Activated T-cell treated with anti-CD3 and anti-CD28 coated beads for 1 hour (primary cell): ENCODE measurements at places on chromosomes 7 and 10.

DNA sequence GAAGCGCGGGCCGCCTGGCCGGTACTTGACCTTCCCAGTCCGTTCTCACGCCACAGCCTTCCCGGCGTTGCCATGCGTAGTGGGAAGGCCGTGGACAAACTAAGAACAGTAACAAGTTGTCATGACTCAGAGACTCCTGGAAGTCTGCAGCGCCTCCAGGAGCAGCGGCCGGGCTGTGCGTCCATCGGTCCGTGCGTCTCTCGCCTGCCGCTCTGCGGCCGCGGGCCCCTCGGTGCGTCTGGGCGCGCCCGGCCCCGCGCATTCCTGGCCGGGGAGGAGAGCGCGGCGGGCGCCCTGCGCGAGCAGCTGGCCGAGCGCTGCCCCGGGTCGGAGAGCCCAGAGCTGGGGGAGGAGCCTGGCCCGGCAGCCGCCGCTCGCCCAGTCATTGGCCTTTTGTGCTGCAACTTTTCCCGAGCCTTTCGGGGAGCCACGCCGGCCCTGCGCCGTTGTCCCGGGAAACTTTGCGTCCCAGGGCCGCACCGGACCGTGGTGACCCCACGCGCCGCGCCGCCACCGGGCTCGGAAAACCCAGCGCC, 123.7 kb downstream of the TACC2 start:
- DNase-seq: no peak

- no peak for DNase-seq
Observed at GRCh38 chr7:48116043-48116442, 27.0 kb downstream of the UPP1 start.

DNA sequence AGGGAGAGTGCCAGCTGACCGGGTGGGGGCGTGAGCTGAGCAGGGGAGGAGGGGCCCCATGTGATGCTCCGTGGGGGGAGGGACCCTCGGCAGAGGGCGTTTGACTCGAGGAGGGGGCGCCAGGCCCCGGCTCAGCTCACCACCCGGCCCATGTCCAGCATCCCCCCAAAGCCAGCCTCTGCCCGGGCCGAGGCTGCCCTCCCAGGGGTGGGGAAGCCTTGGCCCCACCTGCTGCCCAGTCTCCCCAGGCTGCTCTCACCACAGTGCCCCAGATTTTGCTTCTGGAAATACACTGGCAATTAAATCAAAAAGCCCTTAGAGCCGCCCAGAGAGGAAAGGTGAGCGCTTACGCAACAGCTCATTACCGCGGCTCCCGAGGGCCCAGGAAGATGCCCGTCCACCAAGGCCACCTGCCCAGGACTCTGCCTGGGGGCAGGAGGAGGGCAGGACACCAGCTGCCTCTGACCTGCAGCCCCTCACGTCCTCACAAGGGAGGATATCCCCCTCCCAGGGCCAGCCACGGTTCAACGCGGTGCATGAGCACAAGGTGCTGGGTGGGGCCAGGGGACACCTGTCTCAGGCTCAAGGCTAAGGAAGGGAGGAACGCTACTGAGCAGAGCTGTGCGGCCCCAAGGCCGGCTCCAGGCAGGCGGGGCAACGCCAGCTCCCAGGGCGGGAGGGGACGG, 70.0 kb upstream of the INPP5A start:
- no peak for DNase-seq

- no peak for DNase-seq
Observed at GRCh38 chr7:99195867-99196266, 12.0 kb downstream of the KPNA7 start.

DNA sequence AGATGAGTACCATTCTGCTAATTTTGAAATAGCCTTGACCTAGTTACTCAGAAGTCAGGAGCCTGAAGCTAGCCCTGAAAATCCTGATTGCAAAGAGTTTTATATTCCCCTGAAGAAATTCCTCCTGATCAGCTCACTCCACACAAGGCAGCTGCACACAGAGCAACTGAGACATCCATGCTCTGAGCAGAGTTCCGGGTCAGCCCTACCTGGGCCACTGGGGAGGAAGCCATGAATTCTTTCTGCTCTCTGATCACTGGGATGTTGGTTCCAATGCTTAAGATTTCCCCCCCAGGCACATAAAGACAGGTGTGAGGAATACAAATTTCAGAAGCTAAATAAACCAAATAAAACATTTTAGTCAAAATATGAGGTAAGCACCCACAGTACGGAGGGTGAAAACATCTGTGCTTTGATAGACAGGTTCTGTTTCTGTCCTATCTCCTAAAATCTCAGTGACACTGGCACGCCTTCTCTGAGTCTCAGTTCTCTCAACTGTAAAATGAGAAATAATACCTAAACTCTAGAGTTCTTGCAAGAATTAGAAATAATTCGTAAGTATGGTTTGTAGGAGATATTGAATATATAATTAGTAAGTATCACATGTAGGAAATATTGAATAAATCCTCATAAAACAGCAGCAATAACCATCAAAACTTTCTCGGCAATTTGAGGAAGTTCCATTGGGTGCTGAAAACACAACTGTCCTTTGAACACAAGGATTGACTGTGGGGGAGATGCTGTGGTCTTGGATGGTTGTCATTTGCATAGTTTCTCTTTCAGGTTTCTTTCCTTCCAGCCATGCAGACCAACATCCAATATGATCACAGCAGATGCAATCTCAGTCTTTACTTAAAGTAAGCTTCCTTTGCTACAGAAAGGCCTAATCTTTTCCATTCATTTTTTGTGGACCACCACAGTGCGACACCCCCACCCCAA, 133.0 kb upstream of the TNS3 start:
- no peak for DNase-seq

- no peak for DNase-seq
Observed at GRCh38 chr7:139776486-139777132, 1.2 kb downstream of the HIPK2 start.

- no peak for DNase-seq
Observed at GRCh38 chr10:128099901-128100300, 26.3 kb downstream of the MKI67 start.
